Spinal cord (tissue), 10 donors: ENCODE measurements at places on chromosomes 4 and X. TPM values are rescaled to one million over a fixed set of nuclear protein-coding genes. Genes with fewer than 3 reads are reported as not detected.

GRCh38 chrX:16946971-16947562 lies 609 bp downstream of the REPS2 start:
- peak overlapping the region; percentile 59 for H3K4me3 ChIP-seq
- H3K4me1 ChIP-seq: peaks cover 8% of the 10 kb centered on the region
- peaks cover 22% of the 10 kb centered on the region for H3K27me3 ChIP-seq
- no peak for DNase-seq
- H3K27ac ChIP-seq: no peak overlapping the region

DNA sequence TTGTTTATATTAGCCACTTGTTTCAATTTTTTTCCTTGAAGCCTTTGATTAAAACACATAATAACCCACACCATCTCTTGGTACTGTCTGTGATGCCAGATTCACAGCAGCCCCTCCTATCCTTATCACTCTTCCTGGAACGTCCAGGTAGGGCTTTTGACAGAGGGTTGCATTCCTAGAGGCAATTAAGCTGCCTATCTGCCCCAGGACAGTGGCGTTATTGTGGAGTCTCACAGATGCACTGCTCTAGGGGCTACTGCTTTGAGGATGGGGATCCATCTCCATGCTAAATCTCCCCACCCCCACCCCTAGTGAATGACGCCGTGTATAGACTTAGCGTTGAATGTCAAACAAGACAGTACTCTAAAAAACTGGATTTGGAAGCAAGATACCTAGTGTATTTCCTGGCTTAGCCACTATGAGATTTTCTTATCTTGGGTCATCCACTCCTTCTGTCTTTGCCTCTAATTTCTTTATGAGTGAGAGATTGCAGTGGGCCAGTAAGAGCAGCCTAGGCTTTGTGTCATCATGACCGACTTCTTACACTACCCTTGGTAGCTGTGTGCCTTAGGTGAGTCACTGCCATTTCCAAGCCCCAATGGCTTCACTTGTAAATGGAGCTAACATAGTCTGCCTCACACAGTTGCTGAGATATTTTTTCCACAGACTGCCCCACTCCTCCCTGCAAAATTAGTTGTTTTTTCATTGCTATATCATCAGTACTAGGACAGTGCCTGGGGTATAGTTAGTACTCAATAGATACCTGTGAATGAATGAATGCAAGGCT lies 90.9 kb downstream of the EGF start:
- no peak overlapping the region for H3K4me3 ChIP-seq
- H3K27ac ChIP-seq: no peak overlapping the region
- peaks cover 2% of the 10 kb centered on the region for H3K27me3 ChIP-seq
- no peaks in the 10 kb centered on the region for H3K36me3 ChIP-seq
- DNase-seq: no peak

DNA sequence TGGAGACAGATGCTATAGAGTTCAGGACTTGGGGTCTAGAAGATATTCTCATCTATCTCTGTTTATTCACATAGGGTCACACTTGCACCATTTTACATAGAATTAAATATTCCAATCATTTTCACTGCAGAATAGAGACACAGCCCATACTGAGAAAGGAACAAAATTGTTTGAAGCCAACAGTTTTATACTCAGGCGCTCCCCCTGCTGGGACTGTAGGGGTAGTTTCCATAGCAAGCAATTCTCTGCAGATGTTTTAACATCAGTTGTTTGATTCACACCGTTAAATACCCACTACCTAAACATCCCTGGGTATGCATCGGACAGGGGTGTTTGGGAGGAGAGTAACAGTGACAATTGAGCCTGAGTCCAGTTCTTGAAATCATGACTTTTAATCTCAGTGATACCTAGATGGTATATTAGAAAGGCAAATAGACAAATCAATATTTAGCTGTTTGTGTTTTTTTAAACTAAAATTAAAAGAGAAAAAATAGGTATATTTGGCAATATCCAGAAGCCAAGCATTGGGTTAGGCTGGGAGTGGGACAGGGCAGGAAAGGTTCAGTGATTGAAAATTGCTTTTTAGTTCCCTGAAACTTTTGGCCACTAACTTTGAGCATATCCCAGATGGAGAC lies 33.8 kb downstream of the LONRF3 start:
- H3K27me3 ChIP-seq: no peaks in the 10 kb centered on the region
- H3K36me3 ChIP-seq: no peaks in the 10 kb centered on the region
- peak; percentile 79 for DNase-seq
- H3K4me3 ChIP-seq: no peak overlapping the region
- no peaks in the 10 kb centered on the region for H3K4me1 ChIP-seq
- H3K27ac ChIP-seq: no peak overlapping the region

The PARM1 gene
- total RNA-seq: 31.2 TPM

DNA sequence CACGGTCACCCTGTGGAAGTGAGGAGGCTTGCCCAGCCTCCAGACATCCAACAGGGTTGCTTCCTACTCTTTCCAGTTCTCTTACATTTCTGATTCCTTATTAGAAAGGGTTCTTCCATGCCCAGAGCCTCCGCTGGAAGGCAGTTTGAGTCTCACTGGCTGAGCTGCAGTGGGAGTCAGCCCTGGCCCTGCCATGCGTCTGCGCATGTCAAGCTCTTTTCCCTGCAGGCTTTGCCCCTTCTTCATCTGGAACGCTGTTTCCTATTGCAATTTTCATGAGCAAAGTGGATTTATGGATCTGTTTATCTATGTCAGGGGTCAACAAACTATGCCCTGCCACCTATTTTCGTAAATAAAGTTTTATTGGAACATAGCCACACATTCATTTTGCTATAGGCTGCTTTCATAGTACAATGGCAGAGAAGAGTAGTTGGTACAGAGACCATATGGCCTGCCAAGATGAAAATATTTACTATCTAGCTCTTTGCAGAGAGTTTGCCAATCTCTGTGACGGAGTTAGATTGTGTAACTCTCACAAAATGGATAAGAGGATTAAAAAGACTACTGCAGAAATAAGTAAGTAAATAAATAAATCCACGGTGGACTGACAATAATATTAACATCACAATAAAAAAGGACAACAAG lies 3.9 kb upstream of the CHRNA9 start:
- no peak overlapping the region for H3K4me3 ChIP-seq
- DNase-seq: no peak
- no peaks in the 10 kb centered on the region for H3K4me1 ChIP-seq
- no peaks in the 10 kb centered on the region for H3K36me3 ChIP-seq
- H3K27ac ChIP-seq: no peak overlapping the region

The UNC5C gene
- 33.2 TPM for total RNA-seq

DNA sequence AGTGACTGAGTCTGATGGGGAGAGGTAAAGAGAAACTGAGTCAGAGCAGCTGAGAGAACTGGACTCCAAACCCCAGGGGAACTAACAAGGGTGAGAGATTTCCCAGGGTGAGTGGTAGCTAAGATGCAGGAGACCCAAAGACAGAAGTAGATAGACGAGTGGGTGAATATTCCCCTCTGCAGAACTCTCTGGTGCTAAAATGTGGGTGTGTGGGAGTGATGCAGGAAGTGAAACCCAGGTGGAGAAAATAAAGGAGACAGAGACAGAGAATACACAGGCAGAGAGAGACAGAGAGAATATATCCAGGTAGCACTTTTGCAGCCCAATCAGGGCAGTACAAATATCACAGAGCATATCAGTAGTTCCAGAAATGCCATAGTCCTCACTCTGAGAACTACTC lies 212.5 kb upstream of the ZIC3 start:
- no peak overlapping the region for H3K27ac ChIP-seq
- H3K4me3 ChIP-seq: no peak overlapping the region
- no peak for DNase-seq
- H3K4me1 ChIP-seq: no peaks in the 10 kb centered on the region
- no peaks in the 10 kb centered on the region for H3K36me3 ChIP-seq
- no peaks in the 10 kb centered on the region for H3K27me3 ChIP-seq

The HSFX4 gene
- not detected for total RNA-seq

The CT47A1 gene
- not detected for total RNA-seq

- H3K4me1 ChIP-seq: no peaks in the 10 kb centered on the region
- H3K27ac ChIP-seq: no peak overlapping the region
- H3K27me3 ChIP-seq: peaks cover 6% of the 10 kb centered on the region
- no peak overlapping the region for H3K4me3 ChIP-seq
- H3K36me3 ChIP-seq: no peaks in the 10 kb centered on the region
- no peak for DNase-seq
These were observed 733.3 kb downstream of the RPA4 start for GRCh38 chrX:97616883-97617530.

- DNase-seq: peak; percentile 43
- H3K4me3 ChIP-seq: no peak overlapping the region
- no peaks in the 10 kb centered on the region for H3K27me3 ChIP-seq
- H3K27ac ChIP-seq: no peak overlapping the region
- H3K4me1 ChIP-seq: no peaks in the 10 kb centered on the region
These were observed 181.8 kb downstream of the USP46 start for GRCh38 chr4:52477191-52477780.
